WERI-Rb-1 (cell line): ENCODE measurements at places on chromosomes 12 and 14.
A peak's percentile ranks its signal among the peaks of the same experiment; 100 is the strongest.

DNA sequence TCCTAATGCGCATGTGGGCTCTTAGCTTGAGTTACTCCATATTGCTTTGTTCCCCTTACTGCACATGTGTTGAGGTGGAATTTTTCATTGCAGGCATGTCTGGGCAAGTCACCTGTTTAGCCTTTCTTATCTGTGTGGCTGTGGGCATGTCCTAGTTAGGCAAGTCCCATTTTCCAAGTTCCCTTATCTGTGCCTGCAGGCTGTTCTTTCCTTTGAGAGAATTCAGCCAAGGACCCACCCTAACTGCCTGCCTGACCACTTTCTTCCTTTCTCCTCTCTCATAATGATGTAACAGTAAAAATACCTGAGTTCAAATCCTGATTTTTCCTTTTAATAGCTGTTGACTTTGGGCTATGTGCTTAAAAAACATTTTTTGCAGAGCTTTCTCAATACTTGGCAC, 870.6 kb downstream of the NRXN3 start:
- no peak for DNase-seq

GRCh38 chr14:50345846-50346422, 33.8 kb downstream of the DMAC2L start:
- DNase-seq, result no peak

GRCh38 chr12:65885312-65885711, 61.0 kb downstream of the HMGA2 start:
- DNase-seq, result no peak

GRCh38 chr12:46214668-46215436, 54.0 kb downstream of the SLC38A1 start:
- DNase-seq, result no peak

DNA sequence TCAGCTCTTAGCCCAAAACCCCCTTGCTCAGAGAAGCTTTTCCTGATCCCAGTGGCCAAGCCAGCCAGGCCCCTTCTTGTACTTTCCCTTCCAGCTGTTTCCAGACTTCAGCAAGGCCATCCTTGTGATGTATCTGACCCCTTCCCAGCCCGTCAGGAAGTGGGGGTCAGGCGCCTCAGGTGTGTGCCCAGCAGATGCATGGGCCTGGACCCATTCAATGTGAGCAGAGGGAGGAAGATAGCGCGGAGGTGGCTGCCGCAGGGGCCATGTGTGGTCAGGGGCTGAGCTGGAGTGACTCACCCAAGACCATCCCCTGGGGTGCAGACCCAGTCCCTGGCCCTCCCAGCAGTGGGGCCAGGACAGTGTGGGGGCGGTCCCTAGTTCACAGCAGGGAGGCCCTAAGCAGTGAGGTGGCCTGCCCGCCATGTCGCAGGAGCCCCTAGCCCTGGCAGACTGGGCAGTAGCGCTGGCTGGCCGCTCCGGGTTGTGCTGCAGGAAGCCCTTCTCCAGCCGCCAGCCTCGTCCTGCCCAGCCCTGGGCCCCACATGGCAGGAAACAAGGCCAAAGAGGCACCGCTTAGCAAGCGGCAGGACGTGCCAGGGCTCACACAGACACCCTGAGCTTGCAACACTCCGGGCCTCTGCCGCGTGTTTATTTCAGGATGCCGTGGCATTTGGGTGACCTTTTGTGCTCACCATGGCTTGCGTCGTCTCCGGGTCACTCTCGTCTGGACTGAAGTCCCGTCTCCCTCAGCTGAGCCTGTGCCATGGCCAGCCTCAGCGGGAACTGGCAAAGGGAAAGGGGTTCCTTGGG, 12.0 kb downstream of the ADSS1 start:
- no peak for DNase-seq

DNA sequence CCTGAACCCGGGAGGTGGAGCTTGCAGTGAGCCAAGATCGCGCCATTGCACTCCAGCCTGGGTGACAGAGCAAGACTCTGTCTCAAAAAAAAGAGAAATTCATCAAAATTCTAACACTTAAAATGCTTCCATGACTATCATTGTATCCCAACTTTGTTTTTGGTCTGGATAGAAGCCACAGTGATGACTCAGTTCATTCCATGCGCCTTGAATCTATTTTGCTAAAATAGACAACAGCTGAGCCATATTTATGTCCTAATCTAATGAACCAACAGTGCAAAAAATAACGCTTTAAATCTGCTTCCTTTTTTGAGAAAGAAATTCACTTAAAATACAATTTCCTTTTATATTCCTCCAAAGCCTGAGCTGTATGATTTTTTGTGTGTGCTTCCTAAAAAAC, 23.2 kb upstream of the BICD1 start:
- no peak for DNase-seq

GRCh38 chr12:54413284-54414190, 5.5 kb downstream of the ITGA5 start:
- no peak for DNase-seq

DNA sequence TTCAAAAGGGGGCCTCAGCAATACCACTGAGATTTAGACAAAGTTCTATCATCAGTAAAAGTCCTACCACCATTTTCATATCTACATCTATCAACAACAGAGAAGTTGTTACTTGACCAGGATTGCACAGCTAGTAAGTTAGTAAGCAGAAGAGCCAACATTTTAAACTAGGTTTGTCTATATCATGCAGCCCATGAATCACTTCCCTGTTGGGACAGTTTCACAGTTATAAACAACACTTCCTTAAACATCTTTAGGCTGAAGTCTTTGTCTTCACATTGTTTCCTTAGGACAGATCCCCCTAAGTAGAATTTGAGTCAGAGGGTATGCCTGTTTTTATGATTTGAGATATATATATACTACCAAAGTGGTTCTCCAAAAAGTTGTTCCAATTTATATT, 68.5 kb downstream of the DAO start:
- no peak for DNase-seq

DNA sequence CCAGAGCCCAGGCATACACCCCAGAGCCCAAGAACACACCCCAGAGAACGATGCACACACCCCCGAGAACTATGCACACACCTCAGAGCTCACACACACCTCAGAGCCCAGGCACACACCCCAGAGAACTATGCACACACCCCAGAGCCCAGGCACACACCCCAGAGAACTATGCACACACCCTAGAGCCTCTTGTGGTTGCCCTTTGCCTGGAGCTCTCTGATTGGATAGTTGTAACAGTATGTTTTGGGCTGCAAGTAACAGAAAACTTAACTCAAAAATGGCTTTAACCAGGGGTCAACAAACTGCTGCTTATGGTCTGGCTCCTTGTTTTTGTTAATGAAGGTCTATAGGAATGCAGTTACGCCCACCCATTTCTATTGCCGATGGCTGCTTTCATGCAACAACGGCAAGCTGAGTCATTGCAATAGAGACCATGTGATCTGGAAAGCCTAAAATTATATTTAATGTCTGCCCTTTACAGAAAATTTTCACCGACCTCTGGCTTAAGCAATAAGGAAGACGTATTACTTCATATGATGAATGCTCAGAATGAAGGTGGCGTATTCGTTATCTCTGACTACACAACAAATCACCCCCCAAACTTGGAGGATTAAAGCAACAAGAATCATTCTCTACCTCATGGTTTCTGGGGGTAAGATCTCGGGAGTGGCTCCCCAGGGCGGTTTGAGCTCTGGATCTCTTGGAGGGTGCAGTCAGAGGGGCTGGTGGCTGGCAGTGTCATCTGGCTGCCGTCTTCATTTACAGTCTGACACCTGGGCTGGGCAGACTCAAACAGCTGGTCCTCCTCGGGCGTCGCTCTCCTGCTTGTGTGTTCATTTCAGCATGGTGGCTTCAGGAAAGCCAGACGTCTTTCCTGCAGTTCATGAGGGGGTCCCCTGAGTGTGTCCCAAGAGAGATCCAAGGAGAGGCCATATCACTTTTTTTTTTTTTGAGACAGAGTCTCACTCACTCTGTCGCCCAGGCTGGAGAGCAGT, 66.3 kb upstream of the NCOR2 start:
- no peak for DNase-seq

GRCh38 chr14:64707661-64708060, 3.4 kb downstream of the PLEKHG3 start:
- DNase-seq, result no peak

DNA sequence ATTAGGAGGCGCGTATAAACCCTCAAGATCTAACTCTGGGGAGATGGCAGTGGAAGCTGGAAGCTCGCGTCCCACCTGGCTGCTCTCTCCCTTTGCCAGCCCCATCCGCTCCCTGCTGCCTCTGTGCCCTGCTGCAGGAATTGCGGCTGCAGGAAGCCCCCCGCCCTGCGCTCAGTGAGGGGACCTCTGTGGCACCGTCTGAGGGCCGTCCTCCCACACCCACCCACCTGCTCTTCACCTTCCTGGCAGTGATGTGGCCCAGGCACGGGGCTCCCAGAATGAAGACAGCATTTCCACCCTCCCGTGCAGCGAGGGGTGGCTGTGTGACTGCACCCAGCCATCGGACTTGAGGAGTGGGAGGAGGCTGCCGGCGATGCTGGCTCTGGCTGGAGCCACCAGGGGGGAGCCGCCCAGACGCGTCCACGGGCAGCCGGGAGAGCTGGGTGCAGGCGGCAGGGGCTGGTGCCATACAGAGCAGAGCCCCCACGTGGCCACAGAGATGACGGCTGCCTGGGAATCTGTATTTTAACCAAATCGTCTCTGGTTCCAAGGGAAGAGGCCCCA, 28.3 kb upstream of the GALNT9 start:
- DNase-seq, result no peak

DNA sequence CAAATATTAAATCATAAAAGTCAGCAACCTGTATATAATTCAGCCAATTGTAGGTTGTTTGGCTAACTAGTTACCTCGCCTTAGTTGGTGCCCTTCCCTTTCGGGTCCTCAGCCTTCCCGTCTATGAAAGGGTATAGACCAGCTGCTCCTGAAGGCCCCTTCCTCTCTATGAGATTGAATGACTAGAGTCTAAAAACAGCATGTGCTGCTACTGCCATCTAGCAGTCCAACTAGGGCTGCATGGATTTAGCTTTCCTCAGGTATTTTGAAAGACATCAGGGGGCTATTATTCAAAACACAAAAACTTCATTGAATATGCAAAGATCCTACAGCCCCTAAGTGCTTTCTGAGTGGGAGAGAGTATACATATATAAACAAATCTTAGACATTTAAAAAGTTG, 37.0 kb upstream of the TMEM263 start:
- DNase-seq, result peak; percentile 26

DNA sequence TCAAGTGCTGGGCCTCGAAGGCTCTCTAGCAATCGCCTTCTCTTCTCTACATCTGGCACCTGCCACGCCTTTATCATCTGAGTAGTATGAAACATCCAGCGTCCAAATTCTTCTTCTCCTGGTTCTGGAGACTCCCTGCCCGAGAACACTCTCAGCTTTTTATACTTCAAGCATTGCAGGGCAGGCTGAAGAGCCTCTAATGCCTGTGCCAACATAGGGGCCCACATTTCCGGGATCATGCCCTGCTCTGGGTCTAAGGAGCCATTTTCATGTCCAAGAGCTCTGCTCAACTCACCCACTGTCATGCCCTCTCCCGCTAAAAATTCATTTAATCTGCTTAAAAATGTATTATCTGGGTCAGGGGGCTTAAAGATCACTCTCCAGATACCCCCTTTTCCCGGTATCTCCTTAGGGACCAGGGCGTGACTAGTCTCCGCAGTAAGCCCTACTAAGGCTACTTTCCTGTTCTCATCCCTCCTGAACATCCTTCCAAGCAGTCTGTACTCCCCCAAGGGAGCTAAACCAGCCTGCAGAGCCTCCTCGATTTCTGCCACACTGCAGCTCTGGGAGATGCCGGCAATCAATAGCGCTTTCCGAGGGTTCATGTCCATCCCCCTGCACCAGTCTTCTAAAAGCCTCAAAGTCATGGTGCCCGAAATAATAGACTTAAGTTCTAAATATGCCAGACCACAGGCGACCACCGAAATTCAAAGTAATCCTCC, 940 bp downstream of the MOAP1 start:
- DNase-seq, result no peak

GRCh38 chr12:5017638-5018348, 25.9 kb upstream of the KCNA5 start:
- no peak for DNase-seq

- DNase-seq, result no peak
Measured at GRCh38 chr12:56286044-56286830, 13.9 kb downstream of the CS start.

DNA sequence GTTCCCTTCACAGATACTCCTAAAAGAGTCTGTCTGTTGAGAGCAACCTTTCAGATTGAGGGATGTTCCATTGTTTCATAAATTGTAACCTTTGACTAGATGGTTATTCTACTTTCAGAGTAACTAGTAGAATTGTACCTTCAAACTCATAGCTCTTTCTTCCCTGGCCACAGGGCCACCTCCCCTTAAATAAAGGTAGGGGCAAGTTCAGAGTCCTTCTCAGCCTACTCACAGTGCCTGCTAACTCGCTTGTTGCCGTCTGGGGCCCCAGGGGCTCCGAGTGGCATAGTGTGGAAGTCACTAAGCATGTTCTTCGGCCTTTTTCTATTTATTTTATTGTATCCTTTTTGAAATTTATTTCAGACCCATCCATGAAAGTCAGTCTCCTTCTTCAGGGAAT, 250.4 kb downstream of the ALX1 start:
- no peak for DNase-seq

- DNase-seq, result no peak
Measured at GRCh38 chr12:43062201-43062895, 472.8 kb upstream of the PRICKLE1 start.

DNA sequence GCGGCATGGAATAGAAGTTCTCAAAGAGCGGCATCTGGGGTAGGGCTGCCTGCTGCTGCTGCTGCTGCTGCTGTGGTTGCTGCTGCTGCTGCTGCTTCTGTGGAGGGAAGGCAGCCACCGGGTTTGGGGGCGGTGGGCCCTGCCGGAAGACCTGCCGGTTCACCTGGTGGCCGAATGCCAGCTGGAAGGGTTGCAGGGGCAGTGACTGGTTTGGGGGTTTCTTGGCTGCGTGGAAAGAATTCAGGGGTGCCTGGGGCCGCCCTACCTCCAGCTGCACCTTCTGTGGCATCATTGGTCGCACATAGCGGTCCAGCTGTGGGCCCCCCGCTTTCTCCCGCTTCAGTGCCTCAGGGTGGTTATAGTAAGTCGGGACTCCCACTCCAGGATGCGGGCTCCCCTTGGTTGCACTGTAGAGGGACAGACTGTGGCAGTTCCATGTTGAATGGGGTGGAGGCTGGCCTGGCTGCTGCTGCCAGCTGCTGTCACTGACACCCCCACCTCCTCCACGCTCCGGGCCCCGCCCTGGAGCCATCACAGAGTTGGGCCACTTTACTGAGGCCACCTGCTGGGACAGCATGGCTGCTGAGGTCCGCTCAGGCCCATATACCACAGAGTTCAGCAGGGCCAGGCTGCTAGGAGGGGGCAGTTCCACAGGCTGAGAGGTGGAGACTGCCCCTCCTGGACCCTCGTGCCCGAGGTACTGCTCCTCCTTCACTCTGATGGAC, 25.2 kb upstream of the PNMA1 start:
- DNase-seq, result no peak

GRCh38 chr14:70771781-70772212, 37.5 kb downstream of the MAP3K9 start:
- DNase-seq, result no peak

GRCh38 chr14:58656671-58657411, 19.1 kb downstream of the DACT1 start:
- no peak for DNase-seq

GRCh38 chr12:82912406-82912805, 225.7 kb downstream of the TMTC2 start:
- DNase-seq, result no peak

GRCh38 chr12:116929885-116930284, 19.1 kb downstream of the FBXW8 start:
- no peak for DNase-seq

GRCh38 chr12:107660235-107660634, 25.4 kb upstream of the PWP1 start:
- no peak for DNase-seq

GRCh38 chr14:92164958-92165357, 43.2 kb downstream of the CPSF2 start:
- DNase-seq, result no peak
